Naive B cell (primary cell): ENCODE measurements at places on chromosomes 5 and 9.

GRCh38 chr9:135926402-135927194 lies 19.3 kb upstream of the CAMSAP1 start:
- no peak for DNase-seq

GRCh38 chr5:172858990-172859811 lies 25.1 kb downstream of the ERGIC1 start:
- no peak for DNase-seq

DNA sequence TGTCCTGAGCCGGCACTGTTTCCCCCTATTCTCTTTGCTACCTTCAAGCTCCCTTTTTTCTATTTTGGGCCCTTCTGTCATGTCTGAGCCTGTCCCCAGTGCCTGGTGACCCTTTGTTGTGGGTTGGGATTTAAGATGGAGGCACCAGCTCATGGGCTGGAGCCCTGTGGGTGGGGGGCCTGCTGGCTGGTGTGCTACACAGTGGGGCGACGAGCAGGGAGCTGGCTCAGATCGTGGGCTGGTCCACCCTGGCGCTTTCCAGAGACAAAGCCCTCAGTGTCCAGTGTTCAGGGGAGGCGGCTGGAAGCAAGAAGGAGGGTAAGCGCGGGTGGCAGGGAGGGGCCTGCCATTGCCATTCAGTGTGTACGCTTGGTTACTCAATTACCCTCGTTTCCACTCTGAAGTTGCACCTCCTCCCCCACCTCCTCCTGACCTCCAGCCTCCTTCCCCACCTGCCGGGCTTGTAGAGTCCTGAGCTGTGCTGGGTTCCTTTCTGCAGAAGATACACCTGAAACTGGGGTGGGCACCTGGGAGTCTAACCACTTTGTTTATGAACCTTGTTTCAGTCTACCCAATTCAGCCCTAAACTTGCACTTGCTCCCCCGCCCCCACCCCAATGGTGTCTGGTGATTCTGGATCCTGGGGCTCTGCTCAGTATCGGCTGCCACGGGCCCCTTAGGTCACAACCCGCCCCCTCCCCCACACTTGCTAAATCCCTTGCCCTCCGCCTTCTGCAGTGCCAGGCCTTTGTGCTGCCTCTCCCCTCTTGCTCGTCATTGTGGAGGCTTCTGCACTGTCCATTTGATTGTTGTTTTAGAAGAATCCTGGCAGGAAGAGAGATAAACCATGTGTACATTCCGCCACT lies 49.9 kb downstream of the MVB12B start:
- no peak for DNase-seq

- no peak for DNase-seq
Observed at GRCh38 chr9:72788966-72789735, 163.7 kb downstream of the ALDH1A1 start.

- no peak for DNase-seq
Observed at GRCh38 chr5:140266471-140267200, 36.3 kb downstream of the PFDN1 start.

- no peak for DNase-seq
Observed at GRCh38 chr5:168300326-168301182, 9.1 kb downstream of the WWC1 start.

DNA sequence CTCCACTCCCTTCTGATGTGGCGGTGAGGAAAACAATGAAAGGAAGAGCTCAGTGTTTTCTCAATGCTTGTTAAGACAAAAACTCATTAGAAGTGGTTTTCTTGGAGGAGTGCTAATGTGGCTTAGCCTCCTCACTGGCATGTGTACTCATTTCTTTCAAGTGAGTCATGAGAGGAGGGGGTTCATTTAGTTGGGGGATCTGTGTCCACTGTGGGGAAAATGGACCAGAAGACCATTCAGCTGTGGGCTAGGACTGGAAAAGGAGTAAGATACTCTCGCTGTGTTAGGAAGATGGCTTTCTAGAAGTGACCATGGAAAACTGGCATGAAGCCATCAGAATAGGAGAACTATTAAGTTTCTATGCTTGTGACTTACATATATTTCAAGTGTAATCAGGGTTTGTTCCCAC lies 23.5 kb downstream of the KLF9 start:
- no peak for DNase-seq

DNA sequence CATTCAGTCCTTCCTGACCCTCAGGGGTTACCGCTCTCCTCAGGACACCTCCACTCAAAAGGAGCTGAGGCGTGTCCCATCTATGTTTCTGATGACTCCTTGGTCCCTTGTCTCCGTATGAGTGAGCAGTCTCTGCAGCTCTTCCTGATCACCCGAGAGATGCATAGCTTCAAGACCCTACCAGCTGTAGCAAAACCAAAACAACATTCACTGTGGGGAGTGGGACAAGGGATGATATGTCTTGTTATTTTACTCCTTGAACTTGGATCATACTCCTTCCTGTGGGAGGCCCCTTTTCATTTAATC lies 14.4 kb downstream of the GLDC start:
- DNase-seq, result no peak

DNA sequence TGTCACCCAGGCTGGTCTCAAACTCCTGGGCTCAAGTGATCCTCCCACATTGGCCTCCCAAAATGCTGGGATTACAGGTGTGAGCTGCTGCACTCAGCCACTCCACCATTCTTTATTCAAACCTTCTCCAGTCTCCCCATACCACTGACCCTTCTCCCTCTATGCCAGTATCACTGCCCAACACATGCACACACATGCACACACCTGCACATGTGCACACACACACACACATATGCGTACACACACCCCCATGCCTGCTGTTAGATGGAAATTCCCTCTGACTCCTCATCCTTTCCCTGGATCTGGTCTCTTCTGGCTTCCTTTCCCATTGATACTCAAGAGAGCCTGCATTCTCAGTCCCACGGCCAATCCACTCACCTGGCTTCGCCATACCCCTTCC lies 170.0 kb downstream of the CRB2 start:
- DNase-seq, result no peak

GRCh38 chr5:108818613-108819272 lies 71.0 kb downstream of the FER start:
- no peak for DNase-seq

GRCh38 chr9:97985058-97985861 lies 2.1 kb downstream of the ANP32B start:
- no peak for DNase-seq

- DNase-seq, result no peak
Observed at GRCh38 chr9:114777821-114778609, 27.8 kb downstream of the TNFSF15 start.

GRCh38 chr5:55917402-55918086 lies 66.4 kb downstream of the IL31RA start:
- no peak for DNase-seq

DNA sequence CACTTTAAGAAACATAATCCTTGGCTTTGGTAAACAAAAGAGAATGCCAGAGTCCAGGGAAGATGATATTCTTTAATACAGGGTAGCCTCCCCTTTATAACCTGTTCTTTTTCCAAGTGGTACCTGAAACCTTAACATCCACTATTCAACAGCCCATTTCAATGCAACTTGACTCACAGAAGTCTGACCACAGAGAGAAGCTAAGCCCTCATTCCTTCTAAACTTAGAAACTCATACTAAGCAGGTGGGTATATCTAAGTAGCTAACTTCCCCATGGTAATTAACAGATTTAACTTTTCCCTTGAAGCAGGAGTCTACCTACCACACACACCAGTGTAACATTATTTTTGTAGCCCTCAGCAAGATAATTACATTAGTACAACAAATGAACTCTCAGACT lies 91.9 kb downstream of the CEMIP2 start:
- DNase-seq, result no peak

DNA sequence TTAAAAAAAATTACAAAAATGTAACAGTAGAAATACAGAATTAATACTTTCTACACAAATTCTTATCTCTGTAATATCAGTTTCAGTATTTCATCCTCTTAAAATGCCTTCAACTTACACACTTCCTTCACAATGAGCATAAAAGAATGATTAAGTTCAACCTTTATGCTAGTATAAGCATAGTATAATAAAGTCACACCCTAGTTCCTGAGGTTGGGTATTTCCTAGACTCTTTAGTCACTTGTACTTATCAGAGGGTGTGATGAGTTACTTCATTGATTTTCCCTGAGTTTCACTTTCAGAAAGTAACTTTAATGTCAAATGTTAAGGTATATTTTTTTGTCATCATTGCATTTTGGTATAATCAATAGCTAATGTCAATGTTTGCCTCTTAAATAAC lies 302.4 kb downstream of the PDE4D start:
- DNase-seq, result peak; percentile 33

GRCh38 chr5:15260356-15261268 lies 239.4 kb upstream of the FBXL7 start:
- DNase-seq, result no peak

GRCh38 chr9:14440062-14440461 lies 126.1 kb upstream of the NFIB start:
- no peak for DNase-seq

GRCh38 chr5:113813466-113813865 lies 300.0 kb downstream of the YTHDC2 start:
- DNase-seq, result no peak

GRCh38 chr9:91101611-91102168 lies 260.0 kb downstream of the AUH start:
- no peak for DNase-seq

GRCh38 chr5:72101828-72102227 lies 5.4 kb upstream of the MAP1B start:
- DNase-seq, result no peak

DNA sequence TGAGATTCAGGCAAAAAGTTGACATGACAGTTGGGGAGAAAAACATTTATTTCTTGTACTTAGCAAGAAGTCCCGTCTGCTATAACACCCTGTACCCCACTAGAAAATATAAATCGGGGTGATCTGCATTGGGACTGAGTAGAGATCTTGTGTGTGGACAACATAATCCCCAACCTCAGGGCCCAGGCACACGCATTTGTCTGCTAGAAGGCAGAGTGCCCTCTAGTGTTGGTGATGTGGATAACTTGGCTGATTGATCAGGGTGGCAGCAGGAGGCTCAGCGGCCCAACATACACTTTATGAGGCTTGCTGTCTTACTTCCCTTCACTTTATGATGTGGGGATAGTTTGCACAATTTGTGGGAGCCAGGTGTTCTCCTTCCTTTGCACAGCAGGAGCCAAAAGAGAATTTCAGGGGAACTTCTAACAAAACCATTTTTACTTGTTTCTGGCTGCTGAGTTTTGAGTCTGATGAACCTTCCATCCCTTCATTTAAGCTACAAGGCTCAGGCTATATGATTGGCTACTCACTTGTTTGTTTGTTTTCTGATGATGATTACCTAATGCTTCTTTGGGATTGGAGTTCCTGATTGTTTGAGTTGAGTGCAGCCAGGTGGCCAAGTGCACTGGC lies 263.2 kb downstream of the DMAC1 start:
- DNase-seq, result peak; percentile 0

DNA sequence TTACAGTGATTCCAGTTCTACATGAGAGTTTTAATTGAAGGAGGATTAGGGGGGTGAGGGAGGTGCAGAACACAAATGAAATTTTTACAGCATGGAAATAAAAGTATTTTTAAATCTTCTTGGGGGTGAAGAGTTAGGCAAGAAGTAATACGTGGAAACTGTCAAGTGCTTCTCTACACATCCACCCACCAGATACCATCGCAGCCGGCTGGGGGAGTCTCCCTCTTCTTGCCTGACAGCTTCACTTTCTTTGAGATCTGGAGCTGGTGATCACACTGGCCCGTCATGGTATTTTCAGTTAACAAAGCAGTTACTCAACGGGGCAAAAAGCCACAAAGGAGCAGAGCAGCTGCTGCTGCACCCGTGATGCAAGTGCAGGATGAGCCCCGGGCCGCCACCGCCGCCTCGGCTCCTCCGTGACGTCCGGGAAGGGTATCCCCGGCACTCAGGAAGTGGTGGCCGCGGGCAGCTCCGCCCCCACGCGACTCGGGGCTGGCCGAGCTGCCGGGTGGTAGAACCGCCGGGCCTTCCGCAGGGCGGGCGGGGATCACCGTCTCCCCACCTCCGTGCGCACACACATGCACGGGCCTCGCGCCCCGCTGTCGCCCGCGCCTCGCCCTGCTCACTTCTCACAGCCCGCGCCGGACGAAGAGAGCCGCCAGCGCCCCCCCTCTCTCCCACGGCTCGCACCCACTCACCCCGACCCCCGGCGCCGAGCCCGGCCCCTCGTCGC lies 2.4 kb upstream of the NR4A3 start:
- peak; percentile 99 for DNase-seq

GRCh38 chr5:134964359-134965270 lies 3.1 kb upstream of the CATSPER3 start:
- DNase-seq, result no peak

DNA sequence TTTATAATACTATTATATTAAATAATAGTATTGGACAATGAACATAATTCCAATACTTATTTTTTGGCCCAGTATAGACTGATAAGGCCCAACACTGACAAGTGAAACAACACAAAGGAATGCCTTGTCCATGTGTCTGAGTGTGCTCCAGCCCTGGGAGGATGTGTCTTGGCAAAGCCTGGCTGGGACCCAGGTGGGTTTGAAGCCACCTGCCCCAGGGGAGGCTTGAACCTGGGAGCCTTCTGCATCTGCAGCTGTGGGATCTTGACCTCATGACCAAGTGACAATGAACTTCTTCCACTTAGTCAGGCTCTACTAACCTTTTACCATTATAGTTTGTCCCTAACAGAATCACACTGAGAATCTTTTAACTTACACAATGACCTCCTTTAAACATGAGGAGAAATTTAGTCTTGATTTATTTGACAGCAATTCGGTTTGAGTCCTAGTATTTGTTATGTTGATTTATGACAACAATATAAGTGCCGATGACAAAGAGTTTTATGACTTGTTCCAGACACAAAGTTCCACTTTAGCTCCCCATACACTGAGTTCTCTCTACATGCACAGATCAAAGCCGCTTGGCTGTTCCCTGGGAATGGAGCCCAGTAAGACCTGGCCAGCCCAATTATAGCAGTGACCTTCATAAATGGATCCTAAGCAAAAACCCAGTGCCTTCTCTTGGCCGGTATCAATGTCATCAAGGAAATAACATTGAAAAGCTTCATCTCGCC lies 294.5 kb downstream of the CTNND2 start:
- no peak for DNase-seq

DNA sequence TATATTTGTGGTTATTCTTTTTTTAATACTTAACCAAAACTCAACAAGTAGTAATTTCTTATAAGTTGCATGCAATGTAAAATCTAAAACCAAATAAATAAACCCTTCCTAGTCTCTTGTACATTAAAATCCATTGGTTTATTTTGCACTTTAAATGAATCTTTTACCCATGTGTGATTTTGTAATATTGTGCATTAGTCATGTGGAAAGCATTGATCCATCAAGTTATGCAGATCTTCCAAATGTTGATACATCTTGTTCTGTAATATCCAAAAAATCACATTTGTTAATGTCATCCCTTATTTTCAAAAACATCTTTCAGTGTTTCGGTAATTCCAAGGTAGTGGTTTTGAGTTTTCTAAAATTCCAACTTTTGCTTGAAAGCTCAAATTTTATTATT lies 63.3 kb downstream of the CWC27 start:
- no peak for DNase-seq

- peak; percentile 49 for DNase-seq
Observed at GRCh38 chr9:21031091-21031807, at the start of gene HACD4. HACD4 (minus strand) TSS chr9:21031640; CDS start chr9:21031590, 50 bp downstream.

- DNase-seq, result peak; percentile 55
Observed at GRCh38 chr9:105414947-105415661, 32.7 kb upstream of the FSD1L start.
